Epithelial cell of esophagus (primary cell): ENCODE measurements at places on chromosomes 6 and 20.

DNA sequence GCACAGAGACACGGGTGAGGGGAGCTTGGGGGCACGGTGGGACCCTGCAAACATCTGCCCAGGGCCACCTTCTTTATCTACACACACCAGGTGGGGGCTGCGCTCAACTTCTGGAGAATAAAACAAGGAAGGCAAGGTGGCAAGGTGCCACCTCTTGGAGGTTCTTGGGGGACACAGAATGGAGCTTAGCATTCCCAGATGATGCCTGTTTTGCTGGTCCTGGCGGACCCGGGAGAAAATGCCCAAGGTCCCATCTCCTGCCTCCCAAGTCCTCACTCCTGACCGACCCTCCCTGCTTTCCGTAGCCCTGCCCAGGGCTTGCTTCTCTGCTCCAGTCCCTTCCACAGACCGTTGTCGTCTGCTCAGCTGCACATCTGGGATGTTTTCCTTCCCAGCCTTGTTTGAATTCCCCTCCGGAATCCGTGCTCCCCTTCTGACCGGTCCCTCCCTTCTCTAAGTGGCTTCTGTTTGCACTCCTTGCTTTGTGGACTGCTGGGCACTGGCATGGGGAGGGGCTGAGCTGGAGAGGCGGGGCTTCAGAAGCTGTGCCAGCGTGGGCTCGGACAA, 13.1 kb downstream of the ITPR3 start:
- DNase-seq: no peak

DNA sequence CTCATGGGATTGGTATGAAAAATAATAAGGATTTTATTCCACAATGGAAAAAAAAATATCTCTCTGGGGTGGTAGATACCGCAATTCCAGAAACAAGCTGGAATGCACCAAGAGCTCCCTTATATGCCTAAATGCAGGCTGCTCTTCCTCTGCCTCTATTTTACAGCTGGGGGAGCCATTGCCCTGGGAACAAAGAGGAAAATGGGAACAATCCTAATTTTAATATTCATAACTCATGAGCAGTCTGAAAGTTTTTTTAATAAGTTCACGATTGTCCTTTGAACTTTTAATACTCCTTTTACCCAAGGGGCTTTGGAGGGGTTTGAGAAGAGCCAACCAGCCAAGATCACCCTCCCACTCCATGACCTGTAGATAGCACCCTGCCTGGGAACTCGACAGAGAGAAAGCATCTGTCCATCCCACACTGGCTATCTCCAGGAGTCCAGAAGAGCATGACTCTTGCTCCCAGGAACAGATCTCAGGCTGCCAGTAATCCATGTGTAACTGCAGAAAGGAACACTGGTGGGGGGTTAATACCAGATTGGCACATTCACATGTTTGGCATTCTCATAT, 74.7 kb downstream of the CD83 start:
- DNase-seq: peak; percentile 13

- no peak for DNase-seq
Measured at GRCh38 chr20:32962053-32962452, 42.2 kb downstream of the SUN5 start.

DNA sequence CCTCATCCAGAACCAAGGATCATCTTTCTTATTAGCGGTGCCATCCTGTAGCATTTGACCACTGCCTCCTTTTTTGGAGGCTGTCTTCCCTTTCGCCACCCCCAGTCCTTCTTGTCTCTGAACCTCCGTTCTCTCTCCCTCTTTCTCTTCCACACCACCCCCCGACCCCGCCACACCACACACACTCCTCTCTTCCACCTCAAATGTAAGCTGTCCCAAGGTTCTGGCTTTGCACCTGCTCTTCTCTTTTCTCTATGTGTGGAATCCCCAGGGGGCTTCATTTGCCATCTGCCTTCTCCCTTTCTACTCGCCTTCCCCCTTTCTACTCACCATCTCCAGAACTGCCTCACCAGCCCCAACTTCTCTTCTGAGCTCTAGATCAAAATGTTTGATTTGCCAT, 111.3 kb upstream of the CDYL start:
- DNase-seq: no peak

DNA sequence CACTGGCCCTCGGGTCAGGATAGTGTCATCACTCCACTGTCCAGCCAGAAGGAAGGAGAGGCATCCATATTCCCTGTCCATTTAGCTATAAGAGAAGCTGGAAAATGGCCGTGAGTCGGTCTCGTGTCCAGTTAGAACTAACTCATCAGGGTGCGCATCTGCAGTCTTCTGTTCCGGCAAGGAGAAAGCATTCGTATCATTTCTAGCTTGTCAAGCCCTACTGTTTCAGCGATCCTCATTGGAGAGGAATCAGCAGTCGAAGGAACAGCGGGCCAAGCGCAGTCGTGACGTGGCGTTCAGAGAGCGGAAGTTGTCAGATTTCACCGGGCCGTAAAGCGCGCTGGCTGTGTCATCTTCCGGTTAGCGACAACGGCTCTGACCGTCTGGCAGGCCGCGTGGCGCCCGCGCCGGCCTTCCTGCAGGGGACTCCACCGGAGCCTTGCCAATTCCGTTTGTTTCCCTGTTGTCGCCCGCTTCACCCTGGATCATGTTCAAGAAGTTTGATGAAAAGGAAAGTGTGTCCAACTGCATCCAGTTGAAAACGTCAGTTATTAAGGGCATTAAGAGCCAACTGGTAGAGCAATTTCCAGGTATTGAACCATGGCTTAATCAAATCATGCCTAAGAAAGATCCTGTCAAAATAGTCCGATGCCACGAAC, 32.9 kb downstream of the HM13 start:
- DNase-seq: peak; percentile 89

DNA sequence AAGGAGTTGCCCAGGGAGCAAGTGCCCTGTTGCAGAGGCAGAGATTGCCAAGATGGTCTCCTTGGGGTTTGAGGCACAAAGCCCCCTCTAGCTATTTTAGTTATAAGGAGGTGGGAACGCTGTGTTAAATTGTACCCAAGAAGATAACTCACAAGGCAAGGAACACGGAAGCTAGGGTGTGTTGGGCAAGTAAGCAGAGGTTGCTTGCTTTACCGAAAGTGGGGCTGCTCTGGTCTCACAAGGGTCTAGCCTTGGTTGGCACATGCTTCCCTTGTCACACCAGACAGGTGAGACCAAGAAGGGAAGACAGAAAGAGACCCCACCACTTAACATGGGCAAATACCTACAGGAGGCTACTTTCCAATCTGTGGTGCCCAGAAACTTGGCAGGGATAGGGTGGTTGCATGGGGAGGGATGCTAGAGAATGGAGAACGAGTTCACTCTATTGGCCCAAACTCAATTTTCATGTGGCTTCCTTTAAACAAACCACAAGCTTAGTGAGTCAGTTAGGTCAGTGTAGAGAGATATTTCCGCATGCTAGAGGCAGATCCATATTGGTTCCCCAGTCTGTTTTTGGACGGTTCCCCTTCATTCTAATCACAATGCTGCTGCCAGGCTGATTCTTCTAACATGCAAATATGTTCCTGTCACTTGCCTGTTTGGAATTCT, 42.4 kb downstream of the PLAGL1 start:
- DNase-seq: peak; percentile 36

DNA sequence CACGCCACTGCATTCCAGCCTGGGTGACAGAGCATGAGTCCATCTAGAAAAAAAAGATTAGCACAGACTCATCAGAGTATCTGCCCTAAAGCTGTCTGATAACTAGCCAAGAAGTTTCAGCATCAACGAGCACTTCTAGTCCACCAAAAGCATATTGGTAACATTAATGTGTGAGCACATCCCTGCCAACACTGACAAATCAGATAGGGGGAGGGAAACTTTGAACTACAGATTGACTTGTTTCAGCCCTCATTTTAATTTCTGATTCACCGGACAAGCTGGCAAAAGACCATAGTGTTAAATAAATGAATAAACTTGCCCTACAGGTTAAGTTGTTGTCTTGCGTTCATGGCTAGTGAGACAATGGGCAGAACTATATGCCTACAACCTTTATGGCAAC, 7.7 kb upstream of the SEC63 start:
- DNase-seq: peak; percentile 97

DNA sequence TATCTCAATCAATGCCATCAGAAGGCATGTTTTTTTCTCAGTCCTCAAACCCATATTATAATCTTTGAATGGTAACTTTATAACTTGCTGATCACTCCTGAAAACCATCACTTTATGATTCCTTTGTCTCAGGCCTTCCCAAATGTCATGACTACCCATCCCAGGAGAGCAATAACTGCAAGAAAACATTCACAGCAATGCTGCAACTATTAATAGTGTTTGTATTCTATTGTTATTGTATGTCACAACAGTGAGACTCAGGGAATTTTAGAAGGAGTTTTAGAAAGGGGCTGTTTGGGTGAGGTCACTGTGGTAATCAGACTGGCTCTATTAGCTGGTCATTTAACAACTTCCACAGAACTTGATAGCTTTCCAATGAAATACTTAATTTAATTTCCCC, 301.4 kb upstream of the TBX18 start:
- no peak for DNase-seq

GRCh38 chr6:160227038-160227768, 31.4 kb downstream of the SLC22A2 start:
- DNase-seq: no peak

DNA sequence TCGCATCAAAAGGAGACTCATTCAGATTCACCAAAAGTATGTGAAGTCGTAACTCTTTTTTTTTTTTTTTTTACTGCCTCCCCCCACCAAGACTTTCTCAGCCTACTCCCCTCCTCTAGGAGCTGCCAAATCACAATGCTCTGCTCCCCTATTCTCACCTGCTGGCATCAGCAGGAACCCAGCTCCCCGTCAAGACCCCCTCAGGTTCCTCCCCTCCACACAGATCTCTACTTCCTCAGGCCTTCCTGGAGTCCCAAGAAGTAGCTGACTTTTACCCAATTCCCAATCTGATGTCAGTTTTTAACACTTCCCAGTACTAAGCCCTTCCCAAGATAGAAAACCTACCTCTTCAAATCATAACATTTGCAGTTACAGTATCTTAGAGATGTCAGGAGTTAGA, 39.3 kb downstream of the ARHGAP18 start:
- no peak for DNase-seq

- no peak for DNase-seq
Measured at GRCh38 chr6:116385921-116386320, 15.2 kb downstream of the DSE start.

DNA sequence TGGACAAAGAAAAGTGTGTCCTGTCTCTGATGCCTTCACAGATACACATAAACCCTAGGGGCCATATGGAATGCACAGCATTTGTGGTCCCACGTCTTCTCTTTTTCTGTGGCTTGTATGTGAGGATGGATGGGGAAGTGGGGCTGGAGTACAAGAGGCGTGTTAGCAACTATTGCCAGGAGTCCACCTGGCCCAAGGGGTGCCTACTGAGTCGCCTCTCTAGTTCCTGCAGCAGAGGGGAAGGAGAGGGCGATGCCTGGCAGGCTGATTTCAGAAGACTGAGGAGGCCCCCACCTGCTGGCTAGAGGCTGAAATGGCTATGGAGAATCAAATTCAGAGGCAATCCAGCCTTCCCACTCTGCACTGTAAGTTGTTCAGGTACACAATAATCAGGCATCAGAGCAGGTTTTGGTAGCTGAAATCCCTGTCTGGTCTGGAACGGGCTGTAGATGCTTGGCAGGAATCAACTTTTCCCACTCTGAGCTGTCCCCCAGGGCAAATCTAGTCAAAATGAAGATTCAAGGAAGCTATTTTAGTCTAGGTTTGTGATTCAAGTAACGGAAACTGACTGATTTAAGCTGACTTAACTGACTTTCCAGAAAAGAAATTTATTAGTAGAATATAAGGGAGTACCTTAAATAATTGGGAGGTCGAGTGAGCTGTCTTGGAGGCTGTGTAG, 14.9 kb upstream of the PPARD start:
- DNase-seq: peak; percentile 68

- no peak for DNase-seq
Measured at GRCh38 chr6:25629198-25629576, 22.8 kb upstream of the SCGN start.

DNA sequence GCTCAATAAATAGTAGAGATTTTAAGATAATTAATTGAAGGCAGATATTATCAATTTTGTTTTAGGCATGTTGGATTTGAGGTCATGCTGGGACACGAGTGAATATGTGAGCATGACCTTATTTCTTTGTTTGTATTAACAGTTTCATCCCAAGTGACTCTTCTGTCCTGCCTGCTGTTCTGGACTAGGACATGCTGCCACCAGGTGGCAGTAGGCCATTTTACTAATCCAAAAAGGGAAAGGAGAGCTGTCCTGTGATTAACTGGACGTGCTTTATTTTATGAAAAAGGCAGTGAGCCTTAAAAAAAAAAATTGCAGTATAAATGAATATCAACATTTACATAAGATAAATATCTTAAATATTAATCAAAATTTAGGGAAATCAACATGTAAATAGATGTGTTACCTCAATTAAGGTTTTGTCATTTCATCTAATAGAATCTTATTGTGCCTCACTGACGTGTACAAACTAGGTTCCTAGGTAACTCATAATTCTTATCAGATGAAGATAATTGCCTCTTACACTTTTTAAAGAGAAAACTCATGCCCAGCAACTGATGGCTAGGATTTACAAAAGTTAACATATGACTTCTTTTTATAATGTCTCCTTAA, 49.8 kb downstream of the FRK start:
- peak; percentile 78 for DNase-seq
